ENCODE measurements at places on chromosomes 7 and 10.

DNA sequence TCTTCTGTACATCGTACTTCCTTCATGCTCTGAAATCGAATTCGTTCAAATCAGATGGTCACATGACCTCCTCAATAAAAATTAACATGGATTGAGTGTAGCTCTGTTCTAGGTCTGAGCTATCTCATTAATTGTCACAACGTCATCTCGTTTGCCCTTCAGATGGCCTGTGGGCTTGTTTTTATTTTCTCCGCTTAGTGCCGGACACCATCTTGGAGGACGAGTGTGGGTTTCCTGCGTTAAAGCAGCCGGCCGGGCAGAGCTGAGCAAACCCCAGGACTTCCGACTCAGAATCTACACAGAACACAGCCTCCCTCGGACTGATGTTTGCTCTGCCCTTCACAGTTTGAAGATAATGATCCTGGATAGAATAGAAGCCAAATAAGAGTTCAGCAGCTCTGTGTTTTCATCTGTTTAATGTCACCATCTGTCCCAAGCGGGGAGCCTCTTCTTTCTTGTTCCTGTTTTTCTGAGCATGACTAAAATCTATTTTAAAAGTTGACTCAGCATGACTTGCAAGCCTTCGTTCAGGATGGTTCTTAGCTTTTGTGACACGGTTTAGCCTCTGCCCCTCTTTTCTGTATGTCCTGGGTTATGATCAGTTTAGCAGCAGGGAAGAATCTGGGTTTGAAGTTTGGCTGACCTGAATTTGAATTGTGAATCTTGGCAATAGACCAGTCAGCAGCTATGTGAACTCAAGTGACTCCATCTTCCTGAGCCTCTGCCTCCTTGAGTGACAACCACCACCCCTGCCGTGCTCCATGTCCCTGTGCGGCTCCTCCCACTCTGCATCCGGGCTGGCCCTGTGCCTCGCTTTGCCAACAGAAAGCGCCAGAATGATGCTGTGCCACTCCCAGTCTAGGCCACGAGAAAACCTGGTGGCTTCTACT, 30.6 kb upstream of the GALNTL5 start:
- DNase-seq, result no peak

DNA sequence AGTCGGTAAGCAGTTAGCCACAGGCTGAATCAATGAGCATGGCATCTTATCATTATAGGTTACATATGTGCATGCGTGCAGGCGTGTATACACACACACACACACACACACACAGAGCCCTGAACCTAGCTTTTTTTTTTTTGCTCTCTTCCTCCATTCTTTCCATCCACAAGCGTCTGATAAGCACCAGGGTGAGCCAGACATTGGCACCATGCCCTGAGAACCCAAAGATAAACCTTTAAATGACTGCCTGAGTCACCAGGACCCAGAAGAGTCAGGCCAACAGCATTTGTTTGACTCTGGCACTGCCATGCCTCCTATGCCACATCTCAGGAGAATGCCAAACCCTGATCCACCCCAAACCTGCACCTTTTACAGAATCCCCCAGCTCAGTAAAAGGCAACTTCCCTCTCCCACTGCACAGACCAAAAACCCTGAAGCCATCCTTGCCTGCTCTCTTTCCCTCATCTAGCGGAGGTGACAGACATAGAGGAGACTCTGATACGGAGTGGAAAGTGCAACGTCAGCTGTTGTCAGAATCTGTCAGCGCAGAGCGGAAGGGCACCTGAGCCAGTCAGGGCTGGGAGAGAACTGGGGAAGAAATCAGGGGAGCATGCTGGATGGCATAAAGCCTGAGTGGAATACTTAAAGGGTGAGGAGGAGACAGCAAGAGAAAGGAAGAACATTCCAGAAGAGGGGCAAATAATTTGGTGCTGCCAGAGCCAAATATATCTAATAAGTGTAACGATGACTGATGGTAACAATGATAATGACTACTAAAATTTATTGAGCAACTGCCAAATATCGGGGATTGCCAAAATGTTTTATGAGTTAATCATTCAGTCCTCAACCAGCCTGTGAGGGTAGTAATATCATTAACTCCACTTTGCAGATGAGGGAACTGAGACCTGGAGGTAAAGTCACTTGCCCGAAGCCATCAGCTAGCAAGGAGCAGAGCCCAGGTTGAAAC, 3.2 kb downstream of the PARP12 start:
- DNase-seq, result no peak

DNA sequence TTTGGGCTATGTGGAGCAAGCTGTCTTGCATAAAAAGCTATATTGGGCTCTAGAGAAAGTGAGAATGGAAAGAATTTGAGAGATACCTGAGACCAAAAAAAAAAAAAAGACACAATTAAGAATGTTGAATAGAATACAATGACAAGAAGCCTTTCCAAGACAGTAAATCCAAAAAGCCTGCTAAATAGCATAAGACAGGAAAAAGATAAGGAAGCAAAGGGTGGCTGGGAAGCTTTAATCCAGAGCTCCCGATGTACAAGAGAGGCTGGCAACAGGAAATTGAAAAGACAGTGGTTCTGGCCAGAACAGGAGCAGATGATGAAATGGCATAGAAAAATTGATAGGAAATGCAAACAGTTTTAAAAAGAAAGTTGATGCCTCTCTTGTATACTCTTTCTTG, 174.9 kb downstream of the CACNA2D1 start:
- no peak for DNase-seq

DNA sequence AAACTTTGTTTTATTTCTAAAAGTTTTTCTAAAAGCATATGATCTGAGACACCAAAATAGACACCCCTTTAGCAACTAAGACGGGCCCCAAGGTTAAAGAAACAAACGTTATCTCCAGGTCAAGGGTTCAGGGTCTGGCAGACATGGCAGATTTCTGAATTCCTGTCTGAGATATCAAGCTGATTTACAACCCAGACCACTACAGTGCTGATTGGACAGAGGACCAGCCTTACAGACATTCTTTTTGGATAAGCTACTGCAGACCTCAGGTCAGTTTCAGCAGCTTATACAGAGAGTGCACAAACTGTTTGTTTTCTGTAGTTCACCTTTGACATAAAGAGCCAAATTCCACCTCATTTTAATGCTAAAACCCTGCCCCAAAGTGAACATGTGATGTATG, 34.8 kb downstream of the SVOPL start:
- no peak for DNase-seq

DNA sequence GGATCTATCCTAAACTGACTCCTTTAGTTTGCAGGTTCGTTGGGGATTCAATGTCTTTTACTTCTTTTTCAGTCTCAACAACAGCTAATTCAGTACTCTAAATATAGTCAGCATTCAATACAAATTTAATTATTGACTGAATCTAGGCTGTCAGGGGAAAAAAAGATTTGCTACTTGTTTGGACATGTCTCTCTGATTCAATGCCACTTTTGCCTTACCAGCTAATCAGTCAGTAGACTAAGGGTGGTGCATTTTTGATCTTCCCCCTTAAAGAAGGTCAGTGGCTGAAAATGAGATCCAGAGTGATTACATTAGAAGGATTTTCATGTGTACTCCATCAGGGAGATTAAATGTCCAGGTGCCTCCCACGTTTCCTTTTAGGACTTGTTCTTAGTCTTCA, 145.1 kb downstream of the C1GALT1 start:
- DNase-seq, result no peak

Measured in C1 segment of cervical spinal cord (tissue), 14 donors.